Epithelial cell of esophagus (primary cell): ENCODE measurements at places on chromosomes 12 and 14.

- DNase-seq, result no peak
Measured at GRCh38 chr12:93390031-93390430, 12.3 kb downstream of the NUDT4 start.

DNA sequence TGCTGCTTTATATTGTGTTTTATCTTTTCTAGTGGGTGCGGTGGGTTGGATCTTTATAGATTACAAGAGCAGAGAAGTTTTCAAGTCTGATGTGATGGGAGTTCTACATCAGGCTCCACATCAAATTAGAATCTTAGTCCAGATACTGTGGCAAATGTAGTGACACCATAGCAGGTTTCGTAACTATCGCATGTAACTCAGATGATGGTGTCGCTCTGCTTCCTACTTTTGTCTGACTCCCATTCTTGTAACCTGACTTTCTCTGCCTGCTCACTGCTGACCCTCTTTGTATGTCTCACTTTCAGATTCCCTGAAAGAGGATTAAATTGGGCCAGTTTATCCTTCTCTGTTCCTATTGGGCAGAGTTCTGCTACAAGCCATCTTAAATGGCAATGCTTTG is 22.8 kb upstream of the FBXO34 start:
- no peak for DNase-seq

- DNase-seq, result peak; percentile 63
Measured at GRCh38 chr12:65858831-65859230, 34.5 kb downstream of the HMGA2 start.

GRCh38 chr14:28576523-28576922 is 190.1 kb upstream of the FOXG1 start:
- no peak for DNase-seq

- DNase-seq, result no peak
Measured at GRCh38 chr12:75459755-75460154, 20.8 kb upstream of the GLIPR1 start.

DNA sequence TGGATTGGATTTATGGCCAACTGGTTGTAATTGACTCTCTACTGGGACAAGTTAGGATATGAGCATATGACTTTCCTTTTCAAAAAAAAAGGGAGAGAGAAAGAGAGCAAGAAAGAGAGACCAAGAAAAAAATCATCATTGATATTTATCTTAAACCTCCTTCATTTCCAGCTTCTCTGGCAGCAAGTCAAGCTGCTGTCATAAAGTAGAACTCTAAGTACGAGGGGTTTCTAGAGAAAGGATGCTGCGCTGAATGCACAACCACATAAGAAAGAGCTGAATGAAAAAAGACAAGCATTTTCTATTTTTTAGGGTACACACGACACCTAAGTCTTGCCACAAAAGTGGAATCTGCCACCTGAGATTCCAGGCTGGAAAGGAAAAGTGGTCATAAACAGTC is 182.6 kb downstream of the SLC25A21 start:
- no peak for DNase-seq

- no peak for DNase-seq
Measured at GRCh38 chr12:32301216-32301615, 98.1 kb upstream of the FGD4 start.

DNA sequence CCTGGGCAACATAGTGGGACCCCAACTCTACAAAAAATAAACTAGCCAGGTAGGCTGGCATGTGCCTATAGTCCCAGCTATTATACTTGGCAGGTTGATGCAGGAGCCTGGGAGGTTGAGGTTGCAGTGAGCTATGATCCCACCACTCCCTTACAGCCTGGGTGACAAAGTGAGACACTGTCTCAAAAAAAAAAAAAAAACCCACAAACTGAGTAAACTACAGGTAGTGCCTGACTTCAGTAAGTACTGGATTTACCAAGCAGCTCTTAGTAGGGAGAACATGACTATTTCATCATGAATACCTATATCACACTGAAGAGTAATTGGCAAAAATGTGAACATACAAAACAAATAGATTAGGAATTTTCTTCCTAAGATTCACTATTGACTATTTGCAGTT is 32.4 kb upstream of the AP4S1 start:
- DNase-seq, result no peak

- peak; percentile 23 for DNase-seq
Measured at GRCh38 chr14:27605282-27605681, 1007.4 kb upstream of the NOVA1 start.

DNA sequence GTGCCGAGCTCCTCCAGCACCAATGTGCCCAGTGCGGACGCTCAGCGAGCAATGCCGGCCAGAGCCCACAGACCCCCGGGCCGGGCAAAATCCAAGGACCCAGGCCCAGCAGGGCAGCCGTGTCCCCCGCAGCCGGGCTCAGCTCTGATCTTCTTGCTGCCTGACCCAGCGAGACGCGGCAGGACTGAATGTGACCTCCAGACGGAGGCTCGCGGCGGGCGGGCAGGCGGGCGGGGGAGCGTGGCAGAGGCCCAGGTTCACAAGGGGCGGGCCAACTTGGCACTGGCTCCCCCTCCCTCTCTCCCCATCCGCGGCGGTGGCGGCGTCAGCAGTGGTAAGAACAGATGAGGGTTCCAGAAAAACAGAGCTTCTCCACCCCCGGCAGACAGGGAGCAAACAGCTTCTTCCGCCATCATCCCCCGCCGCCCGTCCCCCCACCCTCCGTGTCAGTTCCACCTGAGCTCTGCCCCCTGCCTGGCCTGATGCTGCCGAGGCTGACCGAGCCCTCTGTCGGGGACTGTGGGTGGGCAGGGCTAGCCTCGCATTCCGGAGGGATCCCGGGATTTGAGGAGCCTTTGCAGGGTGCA is 94.3 kb downstream of the RFLNA start:
- DNase-seq, result peak; percentile 58

DNA sequence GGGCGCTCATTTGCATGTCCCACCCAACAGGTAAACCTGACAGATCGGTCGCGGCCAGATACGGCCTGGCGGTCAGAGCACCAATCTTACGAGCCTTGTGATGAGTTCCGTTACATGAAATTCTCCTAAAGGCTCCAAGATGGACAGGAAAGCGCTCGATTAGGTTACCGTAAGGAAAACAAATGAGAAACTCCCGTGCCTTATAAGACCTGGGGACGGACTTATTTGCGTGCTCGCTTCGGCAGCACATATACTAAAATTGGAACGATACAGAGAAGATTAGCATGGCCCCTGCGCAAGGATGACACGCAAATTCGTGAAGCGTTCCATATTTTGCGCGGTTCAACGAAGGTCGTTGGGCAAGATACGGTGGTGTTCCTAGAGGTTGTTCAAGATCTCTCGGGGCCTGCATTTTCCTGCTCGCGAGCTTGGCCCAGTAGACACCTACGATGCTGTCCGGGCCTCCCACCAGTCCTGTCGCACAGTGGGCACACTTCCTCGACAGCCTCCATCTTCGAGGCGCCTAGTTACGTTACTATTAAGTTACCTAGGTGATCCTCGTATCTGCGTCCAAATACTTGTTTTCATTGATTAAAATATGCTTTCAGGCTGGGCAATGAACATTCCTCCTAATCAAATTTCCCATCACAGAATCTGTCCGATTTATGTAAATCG is at the start of gene RNU6-7:
Gene RNU6-7, plus strand, starts transcription at position 230 of the 675 bp plus-strand sequence.
- DNase-seq, result peak; percentile 39

DNA sequence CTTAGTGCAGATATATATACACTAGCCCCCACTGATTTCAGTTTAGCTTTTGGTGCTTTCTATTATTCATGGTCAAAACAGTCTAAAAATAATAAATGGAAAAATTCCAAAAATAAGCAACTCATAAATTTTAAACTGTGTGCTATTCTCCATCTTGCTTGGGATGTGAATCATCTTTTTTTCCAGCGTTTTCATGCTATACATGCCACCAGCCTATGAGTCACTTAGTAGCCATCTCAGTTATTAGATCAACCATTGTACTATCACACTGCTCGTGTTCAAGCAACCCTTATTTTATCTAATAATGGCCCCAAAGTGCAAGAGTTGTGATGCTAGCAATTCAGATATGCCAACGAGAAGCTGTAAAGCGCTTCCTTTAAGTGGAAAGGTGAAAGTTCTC is 73.9 kb upstream of the KRR1 start:
- peak; percentile 74 for DNase-seq

DNA sequence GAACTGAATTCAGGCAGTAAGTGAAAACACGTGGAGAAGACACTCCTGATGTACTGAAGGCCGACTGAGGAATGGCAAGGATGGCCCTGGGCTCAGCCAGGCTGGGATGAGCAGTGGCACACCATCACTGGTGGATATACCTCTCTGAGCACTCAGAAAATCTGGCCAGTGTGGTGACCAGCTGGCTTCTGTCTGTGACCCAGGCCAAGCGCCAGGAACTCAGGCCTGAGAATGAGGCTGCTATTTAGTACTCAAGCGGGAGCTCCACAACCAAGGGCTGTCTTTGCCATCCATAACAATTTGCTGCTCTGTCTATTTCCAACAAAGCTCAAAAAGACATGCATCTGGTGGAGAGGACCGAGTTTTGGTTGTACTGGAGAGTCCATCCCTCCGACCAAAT is 586.3 kb downstream of the BCL11B start:
- DNase-seq, result no peak

GRCh38 chr14:32757568-32757967 is 181.1 kb upstream of the NPAS3 start:
- no peak for DNase-seq

GRCh38 chr14:36241183-36241582 is 64.7 kb upstream of the PTCSC3 start:
- peak; percentile 27 for DNase-seq

- DNase-seq, result no peak
Measured at GRCh38 chr12:14802247-14802646, 1.0 kb downstream of the WBP11 start.

- no peak for DNase-seq
Measured at GRCh38 chr12:117331691-117332090, 29.7 kb downstream of the NOS1 start.

GRCh38 chr14:103118018-103118662 is 5.1 kb upstream of the TNFAIP2 start:
- no peak for DNase-seq

DNA sequence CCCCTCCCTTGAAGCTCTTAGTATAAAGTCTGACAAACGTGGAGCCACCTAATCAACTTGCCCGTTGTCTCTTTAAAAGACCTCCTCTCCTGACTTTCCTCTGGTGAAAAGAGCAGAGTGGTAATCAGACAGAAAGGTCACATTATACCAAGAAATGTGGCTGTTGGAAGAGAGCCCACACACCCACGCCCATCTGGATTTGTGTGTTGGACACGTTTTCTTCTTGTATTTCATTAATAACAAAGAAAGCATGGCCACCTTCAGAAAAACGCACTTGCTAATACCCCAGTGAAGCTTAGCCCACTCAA is 41.3 kb downstream of the CCDC60 start:
- no peak for DNase-seq

DNA sequence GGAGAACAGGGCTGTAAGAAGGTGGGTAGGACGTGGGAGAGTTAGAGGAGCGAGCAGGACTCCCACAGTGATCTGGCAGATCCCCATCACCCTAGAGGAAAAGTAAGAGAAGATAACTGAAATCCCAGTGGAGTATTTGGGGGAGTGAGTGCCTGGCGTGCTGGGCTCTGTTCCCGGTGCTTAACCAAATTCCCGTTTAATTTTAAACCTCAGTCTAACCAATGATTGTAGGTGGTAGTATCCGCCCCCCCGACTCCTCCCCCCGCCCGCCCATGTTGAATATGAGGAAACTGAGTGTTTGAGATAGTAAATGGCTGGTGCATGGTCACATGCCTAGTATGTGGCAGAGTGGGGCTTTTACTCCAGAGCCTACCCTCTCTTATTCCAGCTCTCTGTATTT is 1.2 kb downstream of the TARBP2 start:
- no peak for DNase-seq

DNA sequence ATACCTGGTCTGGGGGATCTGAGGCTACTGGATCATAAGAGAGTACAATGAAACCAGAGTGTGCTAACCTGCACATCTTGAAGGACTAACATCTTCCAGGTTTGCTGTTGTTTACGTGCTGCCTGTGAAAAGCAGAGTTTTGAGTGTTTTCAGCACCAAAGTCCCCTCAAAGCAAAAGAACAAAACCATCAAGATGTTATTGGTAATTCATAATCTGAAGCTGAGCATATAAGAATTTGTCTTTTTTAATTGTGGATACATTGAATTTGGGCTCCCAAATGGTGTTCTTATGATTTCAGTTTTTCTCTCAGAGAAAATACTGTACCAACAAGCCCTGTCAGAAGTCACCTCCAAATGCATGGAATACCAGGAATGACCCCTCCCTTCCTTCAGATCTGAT is 110.2 kb downstream of the BTG1 start:
- no peak for DNase-seq

- DNase-seq, result no peak
Measured at GRCh38 chr12:129886541-129886940, 17.3 kb downstream of the TMEM132D start.

DNA sequence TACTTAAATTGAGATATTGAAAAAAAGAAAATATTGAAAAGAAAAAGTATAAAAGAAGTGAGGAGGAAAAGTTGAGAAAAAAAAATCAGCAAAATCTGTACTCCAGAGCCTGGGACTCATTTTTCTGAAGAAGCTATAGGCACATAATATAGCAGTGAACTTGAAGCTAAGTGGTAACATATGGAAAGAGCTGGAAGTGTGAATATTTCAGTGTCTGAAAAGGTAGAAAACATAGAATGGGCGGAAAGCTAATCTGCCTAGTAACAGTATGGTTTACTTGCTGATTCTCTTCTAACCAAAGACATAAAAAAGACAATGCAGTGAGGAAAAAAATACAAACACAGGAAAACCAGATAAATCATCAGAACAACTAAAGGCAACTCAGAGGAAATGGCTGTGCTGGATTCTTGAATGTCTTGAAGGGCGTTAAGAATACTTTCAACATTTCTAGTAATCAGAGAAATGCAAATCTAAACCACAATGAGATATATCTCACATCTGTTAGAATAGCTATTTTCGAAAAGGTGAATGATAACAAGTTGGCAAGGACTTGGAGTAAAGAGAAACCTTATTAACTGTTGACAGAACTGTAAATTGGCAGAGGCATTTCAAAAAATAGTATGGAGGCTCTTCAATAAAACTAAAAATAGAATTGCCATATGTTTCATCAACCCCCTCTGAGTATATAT is 784.6 kb downstream of the LRFN5 start:
- no peak for DNase-seq

- DNase-seq, result no peak
Measured at GRCh38 chr12:262113-262512, 523 bp downstream of the SLC6A13 start.

DNA sequence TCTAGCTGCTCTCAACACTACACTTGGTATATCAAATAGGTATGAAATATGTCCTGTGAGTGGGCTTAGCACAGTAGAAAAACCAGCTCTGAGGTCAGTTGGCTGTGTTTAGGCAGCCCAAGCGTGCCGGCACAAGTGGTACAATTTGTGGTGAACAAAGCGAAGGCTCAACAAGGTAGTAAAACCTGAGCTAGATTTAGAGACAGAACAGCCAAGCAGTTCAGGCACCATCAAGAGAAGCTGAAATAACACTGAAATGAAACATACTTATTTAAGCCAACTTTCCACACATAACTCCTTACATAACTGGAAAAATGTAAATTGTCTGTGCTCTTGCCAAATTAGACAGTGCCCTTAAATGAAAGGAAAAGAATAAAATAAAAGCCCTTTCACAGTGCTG is 596.8 kb upstream of the FBXO33 start:
- no peak for DNase-seq

- no peak for DNase-seq
Measured at GRCh38 chr12:46771268-46771827, 54.4 kb downstream of the SLC38A4 start.

GRCh38 chr14:74858022-74858421 is 17.9 kb downstream of the PROX2 start:
- DNase-seq, result no peak

- no peak for DNase-seq
Measured at GRCh38 chr12:57431654-57432188, 878 bp upstream of the R3HDM2 start.

GRCh38 chr12:31702047-31702446 is 26.8 kb downstream of the AMN1 start:
- DNase-seq, result peak; percentile 48
